PC-3 (cell line): ENCODE measurements at places on chromosomes 11 and 22. TPM values are rescaled to one million over a fixed set of nuclear protein-coding genes. Genes with fewer than 3 reads are reported as not detected.

Gene CREB3L1
- total RNA-seq: 1.1 and 1.4 TPM in 2 replicates

GRCh38 chr11:112881461-112881860 lies 79.8 kb upstream of the NCAM1 start:
- H3K27ac ChIP-seq: no peak overlapping the region
- no peak for DNase-seq
- H3K4me1 ChIP-seq: no peaks in the 10 kb centered on the region
- H3K27me3 ChIP-seq: peaks cover 2% of the 10 kb centered on the region; the same call in 1 of the 2 replicates
- no peaks in the 10 kb centered on the region for H3K36me3 ChIP-seq

DNA sequence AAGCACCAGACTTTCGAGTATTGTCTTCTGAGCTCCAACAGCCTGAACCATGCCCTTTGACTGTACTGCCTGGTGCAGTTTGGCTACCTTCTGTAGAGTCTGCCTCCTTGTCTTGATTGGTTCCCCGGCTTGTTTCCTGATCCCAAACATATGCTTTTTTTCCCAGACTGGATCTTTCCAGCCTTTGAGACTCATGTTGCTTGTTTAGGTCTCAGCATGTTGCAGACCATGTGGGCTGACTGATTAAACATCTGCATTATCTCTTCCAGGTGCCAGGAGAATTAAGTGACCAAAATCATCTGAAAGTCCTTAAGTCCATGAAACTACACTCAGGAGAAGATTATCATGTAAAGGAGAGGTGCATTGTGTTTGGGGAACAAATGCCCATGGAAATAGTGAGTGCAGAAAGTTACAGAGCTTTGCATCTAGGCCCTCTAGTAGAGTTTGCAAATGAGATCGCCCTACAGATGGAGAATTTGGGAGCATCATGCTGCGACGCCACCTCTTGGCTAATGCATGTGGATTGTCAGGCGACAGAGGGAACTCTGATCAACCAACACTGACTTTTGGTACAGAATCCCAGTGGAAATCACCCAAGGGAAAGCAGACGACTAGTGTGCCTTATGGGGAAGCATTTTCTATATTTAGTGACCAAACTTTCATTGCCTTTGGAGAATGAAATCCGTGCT lies 188.8 kb downstream of the BLID start:
- H3K36me3 ChIP-seq: no peaks in the 10 kb centered on the region
- no peaks in the 10 kb centered on the region for H3K27me3 ChIP-seq
- peaks cover 12% of the 10 kb centered on the region for H3K4me1 ChIP-seq
- H3K4me3 ChIP-seq: no peak overlapping the region
- DNase-seq: no peak

DNA sequence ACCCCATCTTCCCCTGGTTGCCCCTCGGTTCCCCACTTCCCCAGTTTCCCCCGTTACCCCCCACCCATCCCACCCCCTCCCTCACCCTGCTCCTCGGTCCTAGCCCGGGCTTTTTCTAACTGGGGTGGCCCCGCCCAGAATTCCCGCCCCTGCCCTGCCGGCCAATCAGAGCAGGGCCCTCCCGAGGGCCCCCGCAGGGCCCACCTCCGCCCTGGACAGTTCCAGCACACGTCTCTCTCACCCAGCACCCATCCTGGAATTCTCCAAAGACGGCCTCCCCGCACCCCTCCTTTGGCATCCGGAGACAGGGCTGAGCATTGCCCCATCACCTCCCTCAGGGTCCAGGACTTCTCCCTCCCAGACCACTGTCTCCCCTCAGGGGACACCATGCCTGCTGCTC lies at the start of gene H19:
Gene H19 (minus strand): TSS at position 88 of the 400 bp plus-strand sequence.
- no peak for DNase-seq
- no peaks in the 10 kb centered on the region for H3K36me3 ChIP-seq
- no peak within 1 kb of the TSS for H3K4me3 ChIP-seq
- no peak within 1 kb of the TSS for H3K27ac ChIP-seq
- H3K27me3 ChIP-seq: no peaks in the 10 kb centered on the region
- H3K4me1 ChIP-seq: no peaks in the 10 kb centered on the region

DNA sequence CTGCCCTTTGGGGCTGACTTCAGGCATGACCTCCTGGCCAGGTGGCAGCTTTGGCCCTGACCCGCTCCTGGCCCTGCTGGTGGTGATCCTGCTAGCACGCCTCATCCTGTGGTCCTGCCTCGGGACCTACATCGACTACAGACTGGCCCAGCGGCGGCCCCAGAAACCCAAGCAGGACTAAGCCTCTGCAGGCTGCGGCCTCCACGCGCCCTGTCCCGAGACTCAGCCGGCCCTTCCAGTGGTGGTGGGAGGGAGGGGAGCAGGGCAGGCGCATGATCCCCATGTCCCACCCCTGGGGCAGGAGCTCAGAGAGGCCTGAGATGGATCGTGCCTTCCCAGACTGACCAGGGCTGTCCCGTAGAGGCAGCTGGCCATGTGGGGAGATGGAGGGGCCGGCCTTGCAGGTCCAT lies 2.1 kb downstream of the SMIM38 start:
- no peaks in the 10 kb centered on the region for H3K27me3 ChIP-seq
- no peaks in the 10 kb centered on the region for H3K4me1 ChIP-seq

GRCh38 chr11:12686246-12687060 lies 12.2 kb downstream of the TEAD1 start:
- H3K27me3 ChIP-seq: no peaks in the 10 kb centered on the region
- DNase-seq: peak; percentile 39
